ENCODE measurements at places on chromosomes 13 and 19.

DNA sequence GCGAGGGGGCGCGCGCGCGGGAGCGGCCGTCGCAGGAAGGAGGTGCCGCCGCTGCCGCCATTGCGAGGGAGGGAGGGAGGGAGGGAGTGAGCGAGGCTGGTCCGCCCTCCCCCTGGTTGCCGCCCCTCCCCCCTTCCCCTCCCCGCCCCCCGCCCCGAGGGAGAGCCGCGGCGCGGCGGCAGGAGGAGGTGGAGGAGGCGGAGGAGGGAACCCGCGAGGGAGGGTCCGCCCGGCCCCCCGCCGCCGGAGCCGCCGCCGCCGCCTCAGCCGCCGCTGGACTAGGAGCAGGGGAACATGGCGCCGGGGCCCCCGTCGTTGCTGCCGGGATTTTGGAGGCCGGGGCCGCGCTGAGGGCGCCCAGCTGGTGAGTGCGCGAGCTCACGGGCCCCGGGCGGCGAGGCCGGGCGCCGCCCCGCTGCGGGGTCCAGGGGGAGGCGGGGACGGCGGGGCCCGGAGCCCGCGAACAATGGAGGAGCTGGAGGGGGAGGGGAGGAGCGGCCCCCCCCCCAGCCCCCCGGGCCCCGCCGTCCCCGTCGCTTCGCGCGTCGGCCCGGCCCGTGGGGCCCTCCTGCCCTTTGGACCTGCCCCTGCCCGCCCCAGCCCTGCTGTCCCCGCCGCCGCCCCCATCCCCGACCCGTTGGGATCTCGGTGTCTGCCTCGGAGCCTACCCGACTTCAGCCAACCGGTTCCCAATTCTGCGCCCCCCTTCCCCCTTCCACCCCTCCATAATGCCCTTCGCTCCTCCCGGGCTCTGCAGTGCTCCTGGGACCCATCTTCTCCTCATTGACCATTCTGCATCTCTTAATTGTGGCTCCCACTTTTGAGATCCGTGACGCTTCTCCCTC lies at the start of gene ARHGAP35:
ARHGAP35 (plus strand) TSS at position 152 of the 845 bp plus-strand sequence. CDS start 57,679 bp downstream, outside the sequence.
- no peak for DNase-seq

DNA sequence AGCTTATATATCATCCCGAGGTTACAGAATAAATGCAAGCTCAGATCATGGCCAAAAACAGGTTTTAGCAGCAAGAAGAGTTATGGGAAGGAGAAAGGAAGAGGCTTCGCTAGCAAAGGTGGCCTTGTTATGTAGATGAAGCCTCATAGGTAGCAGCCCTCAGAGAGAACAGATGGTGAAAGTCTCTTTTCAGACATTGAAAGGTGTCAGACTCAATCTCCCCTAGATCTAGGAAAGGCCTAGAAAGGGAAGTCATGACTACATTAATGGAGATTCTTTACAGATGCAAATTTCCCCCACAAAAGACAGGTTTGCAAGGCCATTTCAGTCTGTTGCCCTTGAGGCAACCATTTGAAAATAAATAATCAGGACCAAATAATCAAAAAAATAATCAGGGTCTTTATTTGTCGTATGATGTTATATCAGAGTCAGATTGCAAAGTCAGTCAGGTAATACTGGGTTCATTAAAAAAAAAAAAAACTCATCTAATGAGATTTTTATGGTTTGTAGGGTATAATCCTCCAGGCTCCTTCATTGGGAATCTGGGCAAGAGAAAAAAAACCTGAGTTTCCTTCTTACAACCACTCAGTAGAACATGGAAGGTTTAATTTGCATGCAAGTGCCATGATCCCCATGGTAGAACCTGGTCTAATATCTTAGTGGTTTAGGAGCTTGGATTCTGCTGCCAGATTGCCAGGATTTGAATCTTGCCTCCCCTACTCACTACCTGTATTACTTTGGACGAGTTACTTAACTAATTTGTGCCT lies 50.8 kb upstream of the HTR2A start:
- no peak for DNase-seq

GRCh38 chr19:18274781-18275356 lies 617 bp upstream of the IQCN start:
- no peak for DNase-seq

GRCh38 chr13:66314911-66315310 lies 915.2 kb downstream of the PCDH9 start:
- DNase-seq: no peak

DNA sequence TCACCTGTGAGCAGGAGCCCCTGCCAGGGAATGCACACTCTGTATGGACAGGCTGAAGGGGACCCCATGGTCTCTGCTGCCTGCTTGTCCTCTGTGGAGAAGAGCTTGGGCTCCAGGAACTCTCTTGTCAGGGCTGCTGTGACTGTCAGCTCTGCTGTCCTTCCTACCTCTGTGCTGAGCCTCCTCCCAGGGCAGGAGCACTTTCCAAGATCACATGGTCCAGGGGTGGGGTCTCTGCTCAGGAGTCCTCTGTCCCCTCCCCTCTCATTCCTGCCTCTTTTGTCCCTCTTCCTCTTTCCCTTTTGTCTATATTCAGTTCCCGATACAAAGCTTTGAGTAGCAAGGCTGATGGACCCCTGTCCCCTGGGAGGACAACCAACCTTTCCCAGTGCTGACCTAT lies at the start of gene CEACAM7:
CEACAM7 (minus strand) TSS at position 173 of the 400 bp plus-strand sequence; CDS start at position 68, 105 bp downstream.
- DNase-seq: no peak

GRCh38 chr13:21986602-21987001 lies 315.7 kb downstream of the FGF9 start:
- DNase-seq: no peak

GRCh38 chr19:30388327-30388726 lies 16.1 kb downstream of the ZNF536 start:
- no peak for DNase-seq

- DNase-seq: peak; percentile 14
Observed at GRCh38 chr13:70893832-70894231, 785.6 kb upstream of the KLHL1 start.

- DNase-seq: no peak
Observed at GRCh38 chr13:45872566-45872965, 21.0 kb upstream of the SIAH3 start.

DNA sequence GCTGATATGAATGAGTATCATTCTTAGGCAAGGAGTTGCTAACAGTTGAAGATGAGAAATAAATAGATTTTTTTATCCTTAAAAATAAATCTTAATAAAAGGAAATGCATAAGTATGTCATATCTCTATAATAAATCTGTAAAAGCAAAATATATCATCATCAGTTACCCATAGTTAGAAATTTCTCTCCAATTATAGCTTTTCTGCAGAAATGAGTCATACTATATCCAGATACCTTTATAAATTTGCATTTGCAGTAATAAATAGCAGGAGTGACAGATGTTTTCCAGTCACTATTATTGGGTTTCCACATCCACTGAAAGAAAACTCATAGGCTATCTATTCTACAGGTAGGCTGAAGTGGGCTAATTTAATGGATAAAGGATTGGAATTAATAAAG lies 829.8 kb downstream of the PCDH9 start:
- no peak for DNase-seq

GRCh38 chr19:45276284-45276687 lies 25.2 kb downstream of the MARK4 start:
- no peak for DNase-seq

- no peak for DNase-seq
Observed at GRCh38 chr19:38262585-38263268, 1.6 kb upstream of the SPINT2 start.

- no peak for DNase-seq
Observed at GRCh38 chr13:77811981-77812380, 106.7 kb downstream of the EDNRB start.

GRCh38 chr19:18771328-18772242 lies 19.5 kb downstream of the COMP start:
- no peak for DNase-seq

- DNase-seq: no peak
Observed at GRCh38 chr13:93218583-93218982, 8.0 kb upstream of the GPC6 start.

GRCh38 chr13:91797567-91797966 lies 399.1 kb downstream of the GPC5 start:
- no peak for DNase-seq

- peak; percentile 6 for DNase-seq
Observed at GRCh38 chr19:1028062-1028926, 1.9 kb downstream of the CNN2 start.

DNA sequence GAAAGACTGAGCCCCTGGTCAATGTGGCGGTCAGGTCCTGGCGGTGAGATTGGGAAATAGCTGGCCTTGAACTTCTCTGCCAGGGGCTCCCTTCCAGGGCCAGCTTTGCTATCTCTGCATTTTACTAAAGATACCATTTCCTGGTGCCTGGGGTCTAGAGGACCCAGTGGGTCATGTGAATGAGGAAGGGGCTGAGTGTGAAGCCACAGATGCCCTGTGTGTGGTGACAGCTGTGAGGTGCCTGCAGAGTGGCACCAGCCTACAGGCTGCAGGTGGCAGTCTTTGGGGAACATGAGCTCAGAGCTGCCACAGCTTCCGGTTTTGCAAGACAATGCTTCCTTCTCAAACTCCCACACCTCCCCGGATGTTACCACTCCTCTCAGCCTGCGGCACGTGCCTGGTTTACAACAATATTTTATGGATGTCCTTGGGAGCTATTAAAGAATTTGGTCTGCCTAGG lies 5.2 kb upstream of the MLNR start:
- DNase-seq: peak; percentile 99

GRCh38 chr19:6413721-6414643 lies 10.6 kb downstream of the KHSRP start:
- no peak for DNase-seq

DNA sequence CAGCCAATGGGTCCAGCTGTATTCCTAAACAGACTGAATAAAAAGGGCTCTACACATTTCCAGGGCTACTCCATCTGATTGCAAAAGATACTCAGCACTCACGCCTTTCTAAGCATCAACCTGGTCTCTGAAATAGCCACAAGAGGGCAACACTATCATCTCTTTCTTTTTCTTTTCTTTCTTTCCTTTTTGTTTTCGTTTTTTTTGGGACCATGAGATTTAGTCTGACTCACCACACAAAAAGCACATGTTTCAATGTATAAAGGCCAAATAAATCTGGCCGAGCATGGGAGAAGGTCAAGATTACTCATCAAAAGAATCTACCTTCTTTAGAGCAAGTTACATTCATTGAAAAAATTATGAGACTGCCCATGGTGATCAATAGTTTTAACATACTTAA lies 805.6 kb upstream of the ARGLU1 start:
- peak; percentile 31 for DNase-seq

DNA sequence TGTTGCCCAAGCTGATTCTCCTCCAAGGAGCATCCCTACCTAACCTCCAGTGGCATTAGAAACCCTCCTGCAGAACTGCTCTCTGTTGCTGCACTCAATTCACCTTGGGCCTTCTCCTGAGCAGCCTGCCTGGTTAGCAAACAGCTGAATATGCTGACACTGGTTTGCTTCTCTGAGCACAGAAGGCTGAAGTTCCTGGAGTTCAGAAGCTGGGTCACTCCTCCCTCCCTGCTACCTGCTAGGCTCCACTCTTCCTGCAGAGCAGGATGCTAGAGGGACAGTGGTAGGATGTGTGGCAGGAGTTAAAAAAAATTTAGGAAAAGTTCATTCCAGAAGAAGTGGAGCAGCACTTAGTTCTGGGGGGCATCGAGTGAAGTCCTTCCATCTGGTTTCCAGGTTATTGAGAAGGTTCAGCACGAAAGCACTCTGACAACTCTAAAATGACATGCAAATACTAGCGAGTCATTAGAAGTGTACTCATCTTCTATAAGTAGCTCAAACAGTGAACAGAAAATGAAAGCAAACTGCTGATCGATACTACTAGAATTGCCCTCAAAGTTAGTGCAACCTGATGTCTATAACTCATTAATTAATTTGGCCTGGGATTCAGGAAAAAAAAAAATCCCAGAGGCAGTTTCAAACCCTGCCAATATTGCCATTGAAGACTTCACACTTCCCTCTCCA lies 293.7 kb downstream of the POU4F1 start:
- no peak for DNase-seq

GRCh38 chr13:98326291-98326690 lies 149.2 kb upstream of the RNF113B start:
- DNase-seq: no peak

- DNase-seq: peak; percentile 66
Observed at GRCh38 chr19:50368649-50369570, 3.5 kb upstream of the NAPSA start.

DNA sequence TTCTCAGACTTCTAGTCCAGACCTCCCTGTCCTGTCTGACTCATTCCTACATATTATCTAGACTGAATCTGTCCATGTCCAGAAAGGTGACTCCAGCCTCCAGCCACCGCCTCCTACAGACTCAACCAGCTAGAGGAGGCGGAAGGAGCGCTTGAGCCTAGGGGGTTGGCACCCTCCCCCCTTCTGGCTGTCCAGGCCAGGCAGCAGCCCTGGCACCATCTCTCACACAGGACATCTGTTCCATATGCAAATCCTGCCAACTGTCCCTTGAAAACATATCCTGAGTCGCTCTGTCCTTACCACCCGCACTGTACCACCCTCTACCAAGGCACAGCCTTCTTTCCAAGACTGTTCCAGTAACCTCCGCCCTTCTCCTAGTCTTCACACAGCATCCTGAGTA lies 150.7 kb upstream of the WASF3 start:
- no peak for DNase-seq

DNA sequence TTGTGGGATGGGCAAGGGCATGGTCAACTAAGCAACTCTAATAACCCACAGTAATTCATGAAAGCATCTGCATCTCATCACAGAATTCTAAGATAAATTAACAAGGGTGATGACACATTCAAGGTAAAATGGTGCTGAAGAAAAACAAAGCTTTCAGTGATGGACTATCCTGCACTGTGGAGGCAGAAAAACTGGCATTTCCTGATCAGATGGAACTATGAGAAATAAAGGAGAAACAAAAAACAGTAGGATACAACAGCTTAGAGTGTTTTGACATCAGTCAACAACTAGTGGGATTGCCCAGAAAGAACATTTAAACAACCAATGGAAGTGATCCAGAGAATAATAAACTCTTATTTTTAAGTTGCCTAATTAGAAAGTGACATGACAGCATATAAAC lies 327.0 kb downstream of the KLF5 start:
- no peak for DNase-seq

GRCh38 chr13:93304134-93304533 lies 77.5 kb downstream of the GPC6 start:
- DNase-seq: no peak

GRCh38 chr19:10194500-10195198 lies at the start of gene DNMT1:
DNMT1 (minus strand) TSS chr19:10194953; CDS start chr19:10194899, 54 bp downstream.
- DNase-seq: peak; percentile 97

- DNase-seq: no peak
Observed at GRCh38 chr19:14561847-14562351, 10.0 kb downstream of the NDUFB7 start.

- DNase-seq: peak; percentile 99
Observed at GRCh38 chr19:19063183-19064097, at the start of gene SLC25A42. SLC25A42 (plus strand) TSS chr19:19063994; CDS start chr19:19096125, 32,131 bp downstream.

GRCh38 chr13:85543144-85543543 lies 256.1 kb downstream of the SLITRK6 start:
- no peak for DNase-seq

DNA sequence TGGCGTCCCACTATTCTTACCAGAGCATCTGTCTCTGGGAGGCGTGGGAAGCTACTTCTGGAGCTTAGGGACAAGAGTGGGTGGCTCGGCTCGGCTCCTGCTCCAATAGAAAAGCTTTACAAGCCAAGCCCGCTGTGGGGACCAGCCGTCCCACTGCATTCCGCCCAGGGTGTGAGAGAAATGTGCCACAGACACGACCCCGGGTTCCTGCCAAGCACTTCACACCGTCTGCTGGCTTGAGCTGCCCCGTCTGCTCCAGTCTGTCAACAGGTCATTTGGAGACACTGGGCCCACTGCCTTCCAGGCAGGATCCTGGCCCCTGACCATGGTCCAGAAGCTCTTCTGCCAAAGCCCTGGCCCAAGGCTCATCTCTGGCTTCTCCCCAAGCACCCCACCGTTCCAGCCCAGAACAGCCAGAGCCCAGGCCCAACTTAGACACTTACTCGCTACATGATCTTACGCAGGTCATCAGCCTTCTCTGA lies 6.5 kb upstream of the FKRP start:
- no peak for DNase-seq
